ENCODE measurements at places on chromosomes 5 and 9. TPM values are rescaled to one million over a fixed set of nuclear protein-coding genes. Genes with fewer than 3 reads are reported as not detected.

Gene PDLIM4
- 3.1 TPM for total RNA-seq

- DNase-seq: no peak
Observed at GRCh38 chr5:36507332-36507952, 99.0 kb upstream of the SLC1A3 start.

- DNase-seq: no peak
Observed at GRCh38 chr9:87530716-87531115, 33.0 kb downstream of the DAPK1 start.

DNA sequence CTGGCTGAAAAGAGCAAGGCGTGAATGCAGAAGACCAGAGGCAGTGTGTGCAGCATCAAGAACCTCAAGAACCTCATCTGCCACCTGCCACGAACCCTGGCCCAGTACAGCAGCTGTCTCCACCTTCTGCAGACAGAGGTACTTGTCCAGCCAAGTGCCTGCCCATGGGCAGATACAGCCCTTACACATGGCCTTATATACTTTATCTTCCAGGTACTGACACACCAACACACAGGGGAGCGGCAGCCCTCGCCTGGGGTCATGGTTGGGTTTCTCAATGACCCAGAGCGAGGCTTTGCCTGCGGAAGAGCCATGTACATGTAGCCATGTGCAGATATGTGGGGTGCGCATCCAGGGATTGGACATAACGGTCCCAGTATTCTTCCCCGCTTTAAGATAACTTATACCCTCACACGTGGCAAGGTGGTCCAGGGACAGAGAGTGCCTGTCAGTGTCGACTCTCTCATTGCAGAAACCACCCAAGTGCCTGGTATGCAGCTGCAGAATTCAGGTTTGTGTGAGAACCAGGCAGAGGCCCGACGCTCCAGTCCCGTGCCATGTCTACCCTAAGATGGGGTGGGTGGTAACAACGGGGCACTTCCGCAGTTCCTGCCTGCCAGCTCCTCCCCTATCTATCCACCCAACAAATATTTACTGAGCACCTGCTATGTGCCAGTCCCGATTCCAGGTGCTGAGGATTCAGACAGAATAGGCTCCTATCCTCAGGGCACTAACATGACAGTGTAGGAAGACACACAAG lies 206.9 kb downstream of the FSTL4 start:
- no peak for DNase-seq

GRCh38 chr9:97596906-97597305 lies 36.3 kb downstream of the TSTD2 start:
- DNase-seq: no peak

GRCh38 chr5:153661897-153662296 lies 171.4 kb downstream of the GRIA1 start:
- DNase-seq: no peak

GRCh38 chr5:74105126-74105780 lies 479.3 kb downstream of the ARHGEF28 start:
- no peak for DNase-seq

Gene FOXB2
- total RNA-seq: not detected

DNA sequence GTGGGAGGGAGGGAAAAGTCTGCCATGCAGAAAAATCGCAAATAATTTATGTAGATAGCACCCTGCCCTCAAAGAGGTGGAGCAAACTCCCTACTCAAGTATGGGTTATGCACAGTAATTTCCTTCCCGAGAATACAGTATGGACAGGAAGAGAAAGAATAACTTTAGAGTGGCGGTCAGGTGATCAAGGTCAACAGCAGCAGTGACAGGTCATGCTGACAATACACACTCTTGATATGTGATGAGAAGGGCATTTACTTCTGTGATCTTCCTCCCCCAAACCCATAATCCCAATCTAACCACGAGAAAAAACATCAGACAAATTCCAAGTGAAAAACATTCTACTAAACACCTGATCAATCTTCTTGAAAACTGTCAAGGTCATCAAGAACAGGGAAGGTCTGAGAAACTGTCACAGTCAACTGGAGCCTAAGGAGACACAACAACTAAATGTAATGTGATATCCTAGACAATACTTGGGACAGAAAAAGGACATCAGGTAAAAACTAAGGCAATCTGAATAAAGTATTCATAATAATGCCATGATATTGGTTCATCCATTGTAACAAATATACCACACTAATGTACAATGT lies 11.7 kb downstream of the BICD2 start:
- no peak for DNase-seq

- no peak for DNase-seq
Observed at GRCh38 chr5:179796877-179797608, 3.3 kb downstream of the LTC4S start.

DNA sequence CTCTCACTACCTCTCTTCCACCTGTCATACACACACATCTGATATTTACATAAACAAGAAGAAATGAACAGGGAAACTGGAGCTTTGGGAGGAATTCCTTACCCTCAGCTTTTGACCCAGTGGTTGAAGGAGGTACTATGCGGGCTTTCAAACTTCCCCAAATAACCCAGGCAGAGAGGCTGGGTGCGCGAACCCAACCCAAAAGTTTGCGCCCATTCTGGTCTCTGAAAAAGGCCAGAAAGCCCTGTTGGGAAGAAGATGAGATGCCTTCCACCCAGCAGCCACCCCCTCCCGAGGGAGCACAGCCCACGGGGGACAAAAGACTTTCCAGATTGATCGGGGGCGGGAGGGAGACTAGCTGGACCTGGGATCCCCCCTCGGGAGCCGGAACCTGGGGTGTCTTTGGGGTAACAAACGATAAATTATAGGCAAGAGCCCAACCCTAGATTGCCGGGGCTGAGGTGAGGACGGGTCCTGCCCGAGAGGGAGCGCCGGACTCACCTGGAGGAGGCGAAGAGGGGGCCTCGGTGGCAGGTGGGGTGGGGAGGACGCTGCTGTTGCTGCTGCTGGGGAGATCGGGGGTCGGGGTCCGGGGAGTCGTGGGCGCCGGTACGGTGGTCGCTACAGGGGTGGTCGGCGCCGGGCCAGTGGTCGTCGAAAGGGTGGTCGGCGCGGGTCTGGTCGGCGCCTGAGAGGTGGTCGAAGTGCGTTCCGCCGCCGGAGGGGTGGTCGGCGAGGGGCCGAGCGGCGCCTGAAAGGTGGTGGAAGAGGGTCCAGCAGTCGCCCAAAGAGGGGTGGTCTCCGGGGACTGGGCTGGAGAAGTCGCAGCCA lies 798 bp downstream of the MEGF9 start:
- DNase-seq: no peak

Data from occipital lobe (tissue), 3 donors.